ENCODE measurements at places on chromosomes 5 and 9.

- no peak for DNase-seq
Measured at GRCh38 chr5:143362664-143363227, 40.7 kb downstream of the NR3C1 start.

- no peak for DNase-seq
Measured at GRCh38 chr9:135440620-135441019, 39.0 kb upstream of the PPP1R26 start.

- DNase-seq: no peak
Measured at GRCh38 chr5:114658194-114658593, 296.3 kb downstream of the KCNN2 start.

- no peak for DNase-seq
Measured at GRCh38 chr5:27594141-27594540, 555.8 kb upstream of the CDH9 start.

DNA sequence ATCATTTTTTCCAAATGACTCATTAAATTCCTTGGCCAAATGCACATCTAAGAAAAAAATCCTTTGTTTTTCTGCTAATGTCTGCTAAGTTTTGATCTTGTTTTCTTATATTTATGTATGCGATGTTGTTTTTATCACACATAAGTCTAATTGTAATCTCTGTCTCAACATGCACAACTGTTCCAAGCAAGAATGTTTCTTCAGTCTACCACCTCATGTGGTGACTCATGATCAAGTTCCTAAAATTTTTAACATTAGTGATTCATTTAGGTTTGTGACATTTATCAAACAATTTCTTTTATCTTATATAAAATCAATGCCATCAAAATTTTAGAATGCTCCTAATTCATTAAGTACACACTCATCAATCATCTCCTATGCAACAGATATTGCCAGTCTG, 763.9 kb upstream of the FAM174A start:
- no peak for DNase-seq

GRCh38 chr5:143373076-143373475, 30.4 kb downstream of the NR3C1 start:
- DNase-seq: no peak

DNA sequence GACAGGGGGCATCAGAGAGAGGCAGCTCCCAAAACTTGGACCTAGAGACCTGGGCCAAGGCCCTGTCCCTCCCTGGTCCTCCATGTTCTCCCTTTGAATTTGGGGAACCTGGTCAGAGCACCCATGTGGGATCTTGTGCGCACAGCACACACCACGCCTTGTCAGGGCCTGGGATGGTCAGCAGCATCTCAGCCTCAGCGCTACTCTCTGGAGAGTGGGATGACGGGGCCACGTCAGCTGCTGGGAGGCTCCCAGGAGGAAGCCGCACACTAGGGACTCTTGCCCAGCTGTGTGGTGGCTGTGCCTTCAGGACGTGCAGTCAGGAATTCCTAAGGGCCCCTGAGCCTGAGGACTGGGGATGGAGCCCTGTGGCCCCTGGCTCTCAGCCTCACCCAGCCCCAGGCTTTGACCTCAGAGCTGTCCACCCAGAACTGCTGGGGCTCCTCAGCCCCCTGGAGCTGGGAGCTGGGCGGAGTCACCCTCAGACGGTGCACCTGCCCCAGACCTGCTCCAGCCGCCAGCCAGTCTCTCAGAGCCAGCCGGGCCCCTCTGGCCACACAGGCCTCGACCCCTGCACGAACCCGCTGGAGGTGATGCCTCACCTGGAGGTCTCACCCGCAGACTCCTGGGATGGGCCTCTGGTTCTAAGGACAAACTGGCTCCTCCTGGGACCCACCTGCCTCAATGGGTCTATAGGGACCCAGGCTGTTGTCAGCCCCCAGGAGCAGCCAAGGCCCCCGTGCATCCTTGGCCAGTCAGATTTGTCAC, 38.3 kb upstream of the EGFL7 start:
- no peak for DNase-seq

DNA sequence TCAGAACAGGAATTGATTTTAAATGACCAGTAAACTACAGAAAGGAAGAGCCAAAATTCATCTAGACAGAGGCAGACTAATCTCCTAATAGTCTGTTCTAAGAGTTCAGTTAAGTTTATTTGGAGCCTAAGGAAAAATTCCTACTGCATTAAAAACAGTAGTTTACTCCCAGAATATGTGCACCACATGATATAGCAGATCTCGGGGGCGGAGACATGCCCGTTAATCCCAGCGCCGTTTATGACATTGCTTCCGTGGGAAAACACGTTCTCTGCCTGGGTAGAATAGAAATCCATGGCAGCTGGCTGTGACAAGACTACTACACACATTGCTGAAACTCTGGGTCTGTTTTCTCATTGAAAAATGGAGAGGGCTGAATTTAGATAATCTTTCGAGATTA, 11.4 kb downstream of the HABP4 start:
- DNase-seq: no peak

DNA sequence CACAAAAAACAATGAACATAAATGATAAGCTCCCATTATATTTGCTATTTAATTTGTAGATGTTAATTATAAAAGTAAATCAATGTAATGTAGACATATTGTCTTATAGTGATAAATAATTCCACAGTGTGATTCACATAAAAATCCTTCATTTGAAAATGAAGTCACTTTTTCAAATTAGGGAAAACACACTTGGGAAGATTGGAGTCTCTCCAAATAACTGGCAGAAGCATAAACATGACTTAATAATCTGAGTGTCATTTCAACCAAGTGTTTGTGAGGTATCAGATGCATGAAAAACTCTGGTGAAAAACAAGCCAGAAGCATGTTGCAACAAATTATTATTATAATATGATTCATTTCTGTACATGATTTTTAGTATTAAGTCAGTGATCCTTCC, 102.2 kb downstream of the CETN3 start:
- DNase-seq: no peak

DNA sequence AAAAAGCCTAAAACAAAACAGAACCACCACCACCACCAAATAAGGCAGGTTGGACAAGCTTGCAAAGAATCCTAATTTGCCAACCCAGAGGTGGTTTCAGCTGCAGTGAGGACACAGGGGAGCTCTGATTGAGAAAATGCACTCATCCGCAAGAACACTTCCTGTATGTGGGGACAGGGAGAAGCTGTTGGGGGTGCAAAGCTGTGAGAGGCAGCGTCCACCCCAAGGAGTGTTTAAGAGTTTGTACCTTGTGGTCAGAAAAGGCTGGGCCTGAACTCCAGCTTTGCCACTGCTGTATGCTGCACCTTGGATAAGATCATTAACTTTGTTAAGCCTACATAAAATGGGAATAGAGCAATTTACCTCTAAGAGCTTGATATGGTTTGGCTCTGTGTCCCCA, 511.7 kb downstream of the BNC2 start:
- DNase-seq: no peak

DNA sequence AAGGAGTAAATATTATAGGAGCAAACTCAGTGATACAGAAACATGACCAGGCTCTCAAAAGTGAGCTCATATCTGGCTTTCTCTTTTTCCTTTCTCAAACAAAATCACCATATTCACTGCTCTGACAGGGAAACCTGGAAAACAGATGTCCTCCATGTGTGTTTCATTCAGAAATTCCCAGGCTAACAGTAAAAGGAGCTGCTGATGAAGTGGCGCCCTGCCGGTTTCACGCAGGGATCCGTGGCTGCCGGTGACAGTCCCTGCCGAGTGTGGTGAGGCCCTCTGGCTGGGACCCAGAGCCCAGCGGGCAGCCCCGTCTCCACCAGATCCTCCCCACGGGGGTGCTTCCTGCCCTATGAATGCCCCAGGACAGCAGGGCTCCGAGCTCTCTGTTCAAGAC, 208.1 kb downstream of the GNA14 start:
- DNase-seq: no peak

DNA sequence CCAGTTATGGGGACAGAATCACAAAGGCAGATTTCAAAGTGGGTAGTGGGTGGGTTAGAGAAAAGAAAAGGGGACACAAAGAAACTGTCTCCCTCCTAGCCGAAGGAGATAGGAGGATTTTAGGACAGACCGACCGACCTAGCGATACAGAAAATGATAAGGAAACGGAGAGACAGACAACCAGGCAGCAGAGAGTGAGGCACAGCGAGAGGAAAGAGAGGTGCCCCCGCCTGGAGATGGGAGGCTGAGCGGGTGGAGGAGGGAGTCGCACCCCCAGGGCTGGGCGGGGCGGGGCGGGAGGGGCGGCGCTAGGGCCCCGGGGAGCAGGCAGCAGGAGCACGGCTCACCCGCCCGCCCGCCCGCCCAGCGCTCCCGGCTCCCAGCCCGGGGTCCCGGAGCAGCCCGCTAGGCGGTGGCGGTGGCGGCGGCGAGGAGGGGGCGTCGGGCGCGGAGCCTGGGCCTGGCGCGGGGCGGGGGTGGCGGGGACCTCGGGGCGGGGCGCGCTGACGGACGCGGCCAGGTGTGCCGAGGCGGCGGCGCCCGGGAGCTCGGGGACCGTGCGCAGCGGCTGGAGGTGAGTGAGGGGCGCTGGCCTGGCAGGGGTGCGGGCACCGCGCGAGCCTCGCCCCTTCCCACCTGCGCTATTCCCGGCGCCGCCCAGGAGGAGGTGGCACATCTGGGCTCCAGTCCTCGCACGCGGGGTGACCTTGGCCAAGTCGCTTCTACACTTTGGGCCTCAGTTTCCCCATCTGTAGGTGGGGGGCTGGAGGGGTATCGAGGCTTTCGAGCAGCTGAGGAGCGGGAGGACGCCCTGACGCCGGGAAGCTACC, 15.9 kb upstream of the SYNPO start:
- DNase-seq: no peak

GRCh38 chr9:126157423-126157822, 169.2 kb upstream of the MVB12B start:
- DNase-seq: no peak

- DNase-seq: no peak
Measured at GRCh38 chr5:54329731-54330709, 19.6 kb upstream of the ARL15 start.

DNA sequence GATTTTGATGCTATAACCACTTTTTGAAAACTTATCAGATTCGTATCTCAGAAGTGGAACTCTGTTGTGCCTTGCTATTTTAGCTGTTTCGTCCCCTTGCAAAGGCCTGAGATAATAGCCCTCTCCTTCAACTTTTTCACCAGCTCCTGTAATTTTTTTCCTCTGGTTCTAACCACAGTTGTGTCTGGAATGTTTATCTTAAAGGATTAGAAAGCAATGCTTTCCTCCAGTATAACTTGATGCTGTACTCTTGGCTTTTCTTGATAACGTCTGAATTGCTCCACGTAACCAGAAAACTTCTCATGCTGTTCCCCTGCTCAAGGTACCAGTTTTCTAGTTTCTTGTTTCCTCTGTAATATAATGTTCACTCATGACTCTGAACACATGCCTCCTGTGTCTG, 209.4 kb downstream of the DTWD2 start:
- DNase-seq: no peak

- DNase-seq: no peak
Measured at GRCh38 chr5:109454731-109455505, 45.1 kb upstream of the PJA2 start.

- DNase-seq: no peak
Measured at GRCh38 chr5:501831-502184, 22.4 kb downstream of the SLC9A3 start.

DNA sequence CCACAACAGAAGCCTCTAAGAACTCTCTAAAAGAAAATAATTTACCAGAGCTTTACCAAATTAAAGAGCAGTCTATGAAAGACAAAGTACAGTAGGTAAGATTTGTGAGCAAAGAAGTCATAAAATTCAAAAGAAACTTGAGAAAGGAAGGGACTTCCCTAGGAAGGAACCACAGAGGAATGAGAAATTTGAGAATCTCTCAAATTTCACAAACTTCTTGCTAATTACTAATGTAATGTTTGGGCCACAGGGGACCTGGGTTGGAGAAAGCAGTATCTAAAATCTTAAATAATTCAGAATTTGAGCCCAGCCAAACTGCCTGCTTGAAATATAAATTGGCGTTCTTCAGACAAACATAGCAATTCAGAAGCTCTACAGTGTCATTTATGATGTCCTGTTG, 225.0 kb upstream of the PRR16 start:
- no peak for DNase-seq

GRCh38 chr9:95413793-95414192, 96.3 kb upstream of the FANCC start:
- DNase-seq: no peak

- no peak for DNase-seq
Measured at GRCh38 chr9:89093201-89093975, 85.2 kb downstream of the SHC3 start.

GRCh38 chr9:2120926-2121689, 106.0 kb downstream of the SMARCA2 start:
- DNase-seq: no peak

DNA sequence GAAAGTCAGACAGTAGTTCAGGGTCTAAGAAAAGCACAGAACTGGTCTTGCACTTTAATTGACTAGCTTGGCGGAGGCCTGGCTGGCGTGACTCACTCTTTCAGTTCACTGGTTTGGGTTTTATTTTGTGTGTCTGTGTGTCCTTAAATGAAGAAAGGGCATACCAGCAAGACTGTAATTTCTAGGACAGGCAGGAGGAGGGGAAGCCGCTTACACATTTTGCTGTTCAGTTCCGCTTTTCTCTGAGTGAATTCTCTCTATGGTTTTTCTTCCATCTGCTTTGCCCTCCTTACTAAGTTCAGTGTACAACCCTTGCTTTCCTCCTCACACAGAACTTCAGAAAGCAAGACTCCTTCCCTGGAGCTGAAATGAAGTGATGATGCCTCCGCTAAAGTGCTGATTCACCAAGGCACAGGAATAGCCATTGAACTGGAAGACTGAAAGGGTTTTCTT, 150.8 kb downstream of the MEF2C start:
- DNase-seq: no peak

GRCh38 chr9:114001794-114002261, 76.3 kb downstream of the AMBP start:
- DNase-seq: no peak

DNA sequence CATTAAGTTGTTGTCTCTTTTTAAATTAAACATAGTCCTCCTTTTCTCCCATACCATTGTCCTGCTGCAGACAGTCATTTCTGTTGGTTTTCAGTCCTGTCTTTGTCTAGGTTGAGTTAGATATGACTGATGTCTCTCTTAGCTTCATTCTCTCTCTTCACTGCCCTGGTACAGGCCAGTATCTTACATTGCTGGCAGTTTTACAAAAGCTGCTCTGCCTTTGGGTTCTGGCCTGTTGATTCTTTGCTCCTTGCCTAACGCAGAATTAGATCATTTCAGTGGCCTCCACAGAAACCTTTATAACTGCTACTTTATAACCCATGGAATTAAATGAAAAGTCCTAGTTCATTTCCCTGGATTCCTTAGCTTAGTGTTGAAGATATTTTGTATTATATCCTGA, 33.7 kb downstream of the GPR21 start:
- DNase-seq: no peak

DNA sequence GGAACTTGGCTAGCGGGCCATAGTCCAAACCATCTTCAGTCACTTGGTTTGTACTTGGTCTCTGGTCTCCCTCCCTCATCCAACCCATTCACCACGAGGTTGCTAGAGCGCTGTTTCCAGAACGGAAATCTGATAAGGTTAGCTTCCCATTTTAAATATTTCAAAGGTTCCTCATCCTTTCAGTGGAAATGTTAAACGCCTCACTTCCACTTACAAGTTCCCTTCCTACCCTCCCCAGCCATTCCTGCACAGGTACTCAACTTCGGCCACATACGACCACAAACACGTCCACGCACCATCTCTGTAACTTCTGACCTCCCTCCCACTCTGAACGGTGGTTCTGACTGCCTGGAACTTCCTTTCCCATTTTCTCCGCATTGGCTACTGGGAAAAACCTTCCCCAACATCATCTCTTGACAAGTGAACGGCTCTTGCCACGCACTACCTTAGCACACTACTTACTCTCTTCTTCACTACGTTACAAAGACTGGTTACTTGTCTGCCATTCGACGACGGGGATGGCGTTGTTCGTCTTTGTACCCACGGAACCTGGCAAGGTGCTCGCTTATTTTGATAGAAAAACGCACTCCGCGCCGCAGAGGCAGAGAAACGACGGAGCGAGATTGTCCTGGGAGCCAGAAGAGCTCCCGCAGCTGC, 629 bp downstream of the CCNH start:
- no peak for DNase-seq
